ENCODE measurements at places on chromosomes 5 and 9.

DNA sequence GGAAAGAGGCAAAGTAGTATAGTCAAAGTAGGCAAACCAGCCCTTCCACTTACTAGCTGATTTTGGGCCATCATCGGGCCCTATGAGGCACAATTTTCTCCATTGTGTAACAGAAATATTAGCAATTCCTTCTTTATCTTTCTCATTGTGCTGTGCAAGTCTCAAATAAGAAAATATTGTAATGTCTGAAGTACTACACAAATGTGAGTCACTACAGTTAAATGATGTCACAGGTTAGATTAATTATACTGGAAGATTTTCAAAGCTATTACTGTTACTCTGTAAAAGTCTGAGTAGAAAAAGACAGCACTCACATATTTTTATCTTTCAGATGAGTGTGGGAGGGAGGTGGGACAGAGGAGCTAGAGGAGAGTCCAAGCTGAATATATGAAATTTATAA, 12.4 kb upstream of the TMC1 start:
- H3K27me3 ChIP-seq, result no peaks in the 10 kb centered on the region
- peaks cover 3% of the 10 kb centered on the region for H3K4me1 ChIP-seq
- no peak overlapping the region for H3K27ac ChIP-seq

DNA sequence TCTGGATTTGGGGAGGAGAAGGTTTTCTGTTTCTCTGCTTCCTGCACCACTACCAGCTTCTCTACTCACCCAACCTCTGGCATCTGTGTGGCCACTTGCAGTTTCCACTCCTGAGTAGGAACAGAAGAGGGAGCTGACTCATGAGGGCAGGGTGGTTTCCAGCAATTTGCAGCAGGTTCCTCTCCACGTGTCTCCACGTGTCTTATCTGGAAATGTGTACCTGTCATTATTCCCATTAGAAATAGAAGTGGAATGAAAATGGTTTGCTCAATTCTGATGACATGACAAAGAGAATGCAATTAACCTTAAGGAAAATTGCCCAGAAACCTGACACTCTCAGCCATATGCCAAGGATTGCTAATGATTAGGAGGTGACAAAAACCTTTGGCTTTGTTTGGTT, 33.0 kb downstream of the EGFLAM start:
- no peak overlapping the region for H3K27ac ChIP-seq
- no peaks in the 10 kb centered on the region for H3K36me3 ChIP-seq
- H3K4me1 ChIP-seq, result peaks cover 17% of the 10 kb centered on the region
- DNase-seq, result no peak
- peaks cover 3% of the 10 kb centered on the region for H3K27me3 ChIP-seq
- H3K4me3 ChIP-seq, result no peak overlapping the region

GRCh38 chr5:180866985-180867384, 5.9 kb upstream of the ZFP62 start:
- no peak overlapping the region for H3K4me3 ChIP-seq
- no peak overlapping the region for H3K27ac ChIP-seq
- peaks cover 24% of the 10 kb centered on the region for H3K4me1 ChIP-seq
- no peak for DNase-seq
- H3K36me3 ChIP-seq, result no peaks in the 10 kb centered on the region
- H3K27me3 ChIP-seq, result no peaks in the 10 kb centered on the region

DNA sequence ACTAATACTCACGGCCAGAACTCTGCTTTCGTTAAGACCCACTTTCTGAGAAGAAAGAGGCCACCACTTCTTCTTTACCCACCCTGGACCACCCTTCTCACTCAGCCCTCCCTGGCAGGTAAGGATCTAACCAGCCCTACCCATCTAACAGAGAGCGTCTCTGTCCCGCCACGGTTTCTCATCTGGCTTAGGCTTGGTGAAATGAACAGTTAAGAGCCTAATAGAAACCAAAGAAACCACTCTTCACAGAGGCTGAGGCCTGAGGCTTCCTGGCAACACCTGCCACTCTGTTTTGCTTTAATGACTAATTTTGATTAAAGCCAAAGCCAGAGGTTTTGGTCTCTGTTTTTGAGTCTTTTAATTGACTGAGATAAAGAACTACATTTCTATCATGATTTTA, 354.1 kb upstream of the SLC30A5 start:
- H3K27ac ChIP-seq, result no peak overlapping the region
- DNase-seq, result no peak
- no peaks in the 10 kb centered on the region for H3K36me3 ChIP-seq
- H3K4me1 ChIP-seq, result no peaks in the 10 kb centered on the region
- H3K4me3 ChIP-seq, result no peak overlapping the region

DNA sequence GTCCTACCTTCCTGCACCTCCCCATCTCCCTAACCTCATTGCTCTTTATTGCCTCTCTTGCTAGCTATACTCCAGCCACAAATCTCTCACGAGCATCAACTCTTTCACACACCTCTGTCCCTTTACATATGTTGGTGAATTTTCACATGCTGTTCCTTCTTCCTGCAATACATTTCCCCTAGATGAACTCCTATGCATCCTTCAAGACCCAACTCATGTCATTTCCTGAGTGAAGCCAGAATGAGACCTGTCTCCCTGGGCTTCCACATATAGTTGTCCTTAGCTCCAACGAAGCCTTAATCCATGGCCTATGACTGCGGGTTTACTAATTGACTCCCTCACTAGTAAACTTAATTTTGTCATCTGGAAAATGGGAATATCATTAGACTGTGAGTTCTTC, 297.3 kb upstream of the PANK3 start:
- H3K36me3 ChIP-seq, result no peaks in the 10 kb centered on the region
- H3K27me3 ChIP-seq, result no peaks in the 10 kb centered on the region
- no peak overlapping the region for H3K4me3 ChIP-seq

DNA sequence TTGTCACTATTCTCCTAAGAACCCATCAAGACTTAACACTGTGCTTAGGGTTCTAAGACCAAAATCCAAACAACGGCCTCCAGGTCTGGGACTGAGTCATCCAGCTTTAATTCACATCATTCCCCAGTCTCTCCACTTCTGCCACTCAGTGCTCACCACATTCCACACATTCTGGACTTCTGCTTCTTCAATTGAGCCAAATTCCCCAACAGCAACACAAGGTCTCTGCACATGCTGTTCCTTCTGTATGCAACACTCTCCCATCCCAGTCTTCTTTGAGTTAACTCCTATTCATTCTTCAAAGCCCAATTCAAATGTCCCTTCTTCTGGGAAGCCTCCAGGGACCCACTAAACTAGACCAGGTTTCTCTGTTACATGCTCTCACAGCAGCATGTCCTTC, 97.8 kb downstream of the GPR21 start:
- H3K4me1 ChIP-seq, result peaks cover 5% of the 10 kb centered on the region
- DNase-seq, result no peak
- peaks cover 25% of the 10 kb centered on the region for H3K36me3 ChIP-seq
- no peaks in the 10 kb centered on the region for H3K27me3 ChIP-seq

DNA sequence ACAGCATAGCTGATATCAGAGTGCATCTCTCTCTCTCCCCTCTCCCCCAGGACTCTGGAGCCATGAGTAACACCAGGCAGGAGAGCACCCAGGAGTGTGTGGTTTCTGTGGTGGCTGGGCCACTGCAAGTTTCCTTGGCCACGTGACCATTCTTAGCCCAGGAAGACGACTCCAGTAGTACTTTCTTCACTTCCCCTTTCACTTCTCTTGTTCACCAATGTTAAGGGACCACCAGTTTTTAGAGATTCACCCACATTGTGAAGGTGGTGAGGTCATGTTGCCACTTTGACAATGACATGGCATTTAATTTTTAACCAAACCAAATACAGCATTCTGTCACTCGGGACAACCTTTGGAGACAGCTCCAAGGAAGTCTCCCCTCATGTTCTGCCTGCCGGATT, 17.9 kb upstream of the DAPK1 start:
- no peak for DNase-seq
- H3K27me3 ChIP-seq, result peaks cover 3% of the 10 kb centered on the region
- no peak overlapping the region for H3K27ac ChIP-seq
- H3K4me1 ChIP-seq, result 0 out of 2 replicates have a peak, but pooled peaks cover 4% of the 10 kb centered on the region

- peaks cover 1% of the 10 kb centered on the region for H3K36me3 ChIP-seq
- no peaks in the 10 kb centered on the region for H3K4me1 ChIP-seq
- no peak overlapping the region for H3K4me3 ChIP-seq
- H3K27ac ChIP-seq, result no peak overlapping the region
These were observed 45.6 kb downstream of the S1PR3 start for GRCh38 chr9:89036891-89037290.

DNA sequence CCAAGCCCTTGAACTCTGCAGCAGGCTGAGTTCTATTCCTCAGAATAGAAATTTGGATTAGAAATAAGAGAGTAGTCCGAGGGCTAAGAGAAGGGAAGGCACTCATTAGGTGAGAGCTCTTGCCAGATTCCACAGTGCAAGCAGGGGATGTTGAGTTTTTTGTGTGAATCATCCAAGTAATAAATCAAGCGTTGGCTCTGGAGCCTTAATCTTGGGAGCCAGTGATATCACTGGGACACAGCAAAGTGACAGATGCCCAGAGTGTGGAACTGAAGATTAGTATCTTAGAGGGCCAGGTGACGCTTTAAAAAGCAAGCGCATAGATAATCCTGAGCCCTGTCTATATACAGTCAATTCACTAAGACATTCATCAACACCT, 60.3 kb downstream of the FOXD1 start:
- H3K36me3 ChIP-seq, result peaks cover 25% of the 10 kb centered on the region
- no peak overlapping the region for H3K27ac ChIP-seq
- H3K4me3 ChIP-seq, result no peak overlapping the region
- peaks cover 21% of the 10 kb centered on the region for H3K27me3 ChIP-seq
- H3K4me1 ChIP-seq, result peaks cover 11% of the 10 kb centered on the region

DNA sequence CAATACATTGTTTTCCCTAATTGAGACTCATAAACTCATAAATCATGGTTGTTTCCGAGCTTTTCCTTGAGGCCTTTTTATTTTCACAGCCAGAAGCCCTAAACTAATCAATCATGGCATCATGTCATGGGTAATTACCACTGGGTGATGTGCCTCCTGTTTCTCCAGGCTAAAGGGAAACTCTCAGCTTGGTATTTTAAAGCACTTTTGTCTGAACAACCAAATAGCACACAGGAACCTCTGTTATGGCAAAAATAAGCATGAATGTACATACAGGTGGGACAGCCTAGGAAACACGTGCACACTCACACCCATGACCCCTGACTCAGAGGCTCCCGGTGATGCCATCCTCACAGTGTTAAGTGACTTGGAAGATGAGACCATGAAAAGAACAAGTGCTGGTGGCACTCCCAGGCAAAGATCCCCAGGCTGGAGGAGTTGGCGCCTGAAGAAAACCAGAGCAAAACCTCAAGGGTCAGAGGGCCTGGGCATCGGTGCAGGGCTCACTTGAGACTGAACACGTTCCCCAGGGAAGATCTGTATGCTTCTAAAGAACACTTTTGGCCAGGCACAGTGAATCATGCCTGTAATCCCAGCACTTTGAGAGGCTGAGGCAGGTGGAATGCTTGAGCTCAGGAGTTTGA, 154.3 kb downstream of the ROR2 start:
- no peak overlapping the region for H3K27ac ChIP-seq
- H3K27me3 ChIP-seq, result no peaks in the 10 kb centered on the region
- DNase-seq, result no peak
- H3K4me1 ChIP-seq, result peaks cover 4% of the 10 kb centered on the region
- H3K4me3 ChIP-seq, result no peak overlapping the region

GRCh38 chr5:59711310-59711709, 182.2 kb downstream of the PDE4D start:
- DNase-seq, result no peak
- H3K4me3 ChIP-seq, result no peak overlapping the region
- H3K36me3 ChIP-seq, result peaks cover 31% of the 10 kb centered on the region
- peaks cover 46% of the 10 kb centered on the region for H3K4me1 ChIP-seq
- peak overlapping the region; percentile 83 for H3K27ac ChIP-seq

- peaks cover 10% of the 10 kb centered on the region for H3K4me1 ChIP-seq
- H3K27ac ChIP-seq, result no peak overlapping the region
- H3K4me3 ChIP-seq, result no peak overlapping the region
- H3K36me3 ChIP-seq, result peaks cover 40% of the 10 kb centered on the region
- no peak for DNase-seq
- H3K27me3 ChIP-seq, result no peaks in the 10 kb centered on the region
These were observed 2.4 kb downstream of the NOL6 start for GRCh38 chr9:33471361-33471760.

DNA sequence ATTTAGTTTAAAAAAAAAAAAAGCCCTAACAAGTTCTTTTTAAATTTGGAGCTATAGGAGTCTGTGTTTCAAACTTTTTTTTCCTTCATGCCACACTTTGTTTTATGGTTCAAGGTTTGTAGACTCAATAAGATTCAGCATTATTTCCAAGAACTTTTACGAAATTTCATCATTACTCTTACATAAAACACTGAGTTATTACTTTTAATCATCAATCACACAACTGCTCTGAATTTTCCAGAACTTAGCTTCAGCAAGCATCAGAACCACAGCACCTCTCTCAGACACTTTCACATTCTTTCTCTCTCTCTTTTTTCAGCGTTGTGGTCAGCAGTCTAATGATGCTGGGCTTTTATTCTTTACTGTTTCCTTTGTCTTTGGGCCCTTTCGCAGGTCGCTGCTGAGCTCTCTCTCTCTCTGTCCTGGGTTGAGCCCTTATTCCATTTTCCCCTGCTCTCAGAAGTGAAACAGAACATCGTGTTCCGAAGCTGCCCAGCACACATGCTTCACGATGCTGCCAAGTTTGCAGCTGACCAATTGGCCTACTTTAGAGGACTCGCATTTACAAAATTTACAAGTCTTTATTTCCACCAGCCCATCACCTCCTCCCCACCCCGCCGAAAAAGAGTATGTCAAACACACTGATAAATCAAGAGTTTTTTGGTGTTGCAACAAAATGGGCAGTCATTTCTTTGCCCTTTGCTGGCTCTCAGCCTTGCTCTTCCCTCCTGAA, 44.6 kb upstream of the PIK3R1 start:
- H3K4me3 ChIP-seq, result no peak overlapping the region
- H3K36me3 ChIP-seq, result no peaks in the 10 kb centered on the region
- no peak overlapping the region for H3K27ac ChIP-seq

GRCh38 chr5:179387151-179388110, 42.2 kb upstream of the ADAMTS2 start:
- peaks cover 6% of the 10 kb centered on the region for H3K4me1 ChIP-seq
- peaks cover 24% of the 10 kb centered on the region for H3K36me3 ChIP-seq
- no peak overlapping the region for H3K4me3 ChIP-seq
- no peak overlapping the region for H3K27ac ChIP-seq
- H3K27me3 ChIP-seq, result peaks cover 15% of the 10 kb centered on the region
- no peak for DNase-seq

- DNase-seq, result no peak
- H3K27me3 ChIP-seq, result no peaks in the 10 kb centered on the region
- no peaks in the 10 kb centered on the region for H3K36me3 ChIP-seq
- no peak overlapping the region for H3K4me3 ChIP-seq
- peaks cover 10% of the 10 kb centered on the region for H3K4me1 ChIP-seq
These were observed 509.3 kb downstream of the NR2F1-AS1 start for GRCh38 chr5:93071710-93072109.

- no peaks in the 10 kb centered on the region for H3K36me3 ChIP-seq
- H3K27ac ChIP-seq, result no peak overlapping the region
- H3K27me3 ChIP-seq, result no peaks in the 10 kb centered on the region
- no peak overlapping the region for H3K4me3 ChIP-seq
These were observed 88.6 kb upstream of the PAPPA start for GRCh38 chr9:116064970-116065369.

DNA sequence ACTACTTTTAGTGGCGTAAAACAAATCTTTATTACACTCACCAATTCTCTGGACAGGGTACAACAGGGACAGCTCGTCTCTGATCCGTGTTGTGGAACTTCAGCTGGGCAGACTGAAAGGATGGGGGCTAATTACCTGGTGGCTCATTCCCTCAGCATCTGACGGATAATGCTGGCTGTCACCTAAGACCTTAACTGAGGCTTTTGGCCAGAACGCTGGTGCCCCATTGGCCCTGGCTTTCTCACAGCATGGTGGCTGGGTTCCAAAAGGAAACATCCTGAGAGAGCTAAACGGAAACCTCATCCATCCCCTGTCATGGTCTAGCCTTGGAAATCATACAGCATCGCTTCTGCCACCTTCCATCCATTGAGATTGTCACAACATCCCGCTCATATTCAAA, 62.9 kb downstream of the RAI14 start:
- peak overlapping the region; percentile 33 for H3K4me3 ChIP-seq
- H3K27ac ChIP-seq, result peak overlapping the region; percentile 98
- H3K36me3 ChIP-seq, result peaks cover 5% of the 10 kb centered on the region
- DNase-seq, result no peak

Data from WTC11 (cell line).